ENCODE measurements at places on chromosomes 3 and 15. TPM values are rescaled to one million over a fixed set of nuclear protein-coding genes. Genes with fewer than 3 reads are reported as not detected.

Gene CSTA
- not detected for total RNA-seq

Gene PARP15
- 1.2 TPM for total RNA-seq

Gene SCN11A
- total RNA-seq = 0.15 TPM

Gene LTK
- not detected for total RNA-seq

Gene SV2B
- 3.9 TPM for total RNA-seq

Gene ADGRG7
- not detected for total RNA-seq

Gene TRAIP
- 0.73 TPM for total RNA-seq

Gene IGSF10
- 6.8 TPM for total RNA-seq

Gene GOLGA8T
- 1.3 TPM for total RNA-seq

Gene GHRL
- 1.2 TPM for total RNA-seq

- DNase-seq = peak; percentile 43
Observed at GRCh38 chr15:48557335-48557734, 88.2 kb downstream of the FBN1 start.

DNA sequence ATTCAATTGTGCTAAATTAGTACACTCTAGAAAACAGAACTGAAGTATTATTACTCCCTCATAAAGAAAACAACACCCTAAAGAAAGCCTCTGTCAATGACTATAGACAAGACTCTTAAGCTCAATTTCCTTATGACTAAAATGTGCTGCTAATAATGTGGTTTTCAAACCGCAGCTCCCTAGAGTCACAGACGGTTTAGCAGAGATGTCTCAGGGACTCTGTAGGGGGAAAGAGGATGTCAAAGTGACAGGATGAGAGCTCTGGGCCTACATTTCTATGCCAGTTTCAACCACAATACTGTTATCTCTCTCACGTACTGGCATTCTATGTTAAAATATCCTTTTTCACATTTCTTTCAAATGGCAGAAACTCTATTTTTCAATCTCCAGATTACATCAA is 37.6 kb upstream of the WDR49 start:
- no peak for DNase-seq

GRCh38 chr3:4987538-4988296 is 8.5 kb downstream of the BHLHE40 start:
- no peak for DNase-seq

- DNase-seq = no peak
Observed at GRCh38 chr3:191283400-191283799, 45.8 kb upstream of the CCDC50 start.

- peak; percentile 27 for DNase-seq
Observed at GRCh38 chr3:150786791-150787190, 23.8 kb upstream of the SIAH2 start.

DNA sequence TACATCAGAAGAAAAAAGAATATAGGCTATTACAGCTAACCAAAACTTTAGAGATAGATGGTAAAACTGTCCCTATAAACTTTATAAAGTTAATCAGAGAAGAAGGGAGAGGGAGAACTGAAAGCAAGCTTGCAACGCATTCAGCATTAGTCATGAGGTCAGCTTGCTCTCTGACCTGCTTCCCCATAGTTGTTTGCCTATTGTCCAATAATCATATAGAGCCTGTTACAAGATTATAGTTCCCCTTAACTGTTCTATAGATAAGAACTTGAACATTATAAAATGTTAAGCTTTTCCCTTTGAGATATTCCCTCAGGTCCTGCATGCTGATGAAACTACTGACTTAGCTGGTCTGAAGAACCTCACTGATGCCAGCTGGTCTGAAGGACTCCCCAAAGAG is 74.5 kb downstream of the CPNE4 start:
- no peak for DNase-seq

DNA sequence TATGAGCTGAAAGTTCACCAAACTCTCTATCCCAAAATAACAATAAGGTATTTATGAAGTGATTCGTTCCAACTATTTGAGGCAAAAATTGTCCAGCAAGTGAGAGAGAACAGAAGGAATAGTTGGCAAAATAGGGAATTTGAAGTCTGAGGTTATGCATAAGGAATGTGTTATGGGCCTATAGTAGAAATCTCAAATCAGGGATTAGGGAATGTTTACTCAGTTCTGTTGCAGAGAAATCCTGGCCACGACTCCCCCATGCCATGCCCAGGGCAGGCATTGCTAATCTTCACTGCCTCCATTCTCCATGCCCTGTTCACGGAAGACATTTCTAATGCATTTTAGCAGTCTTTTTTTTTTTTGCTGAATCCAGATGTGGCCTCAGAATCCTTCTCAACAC is 58.6 kb downstream of the FLNB start:
- no peak for DNase-seq

DNA sequence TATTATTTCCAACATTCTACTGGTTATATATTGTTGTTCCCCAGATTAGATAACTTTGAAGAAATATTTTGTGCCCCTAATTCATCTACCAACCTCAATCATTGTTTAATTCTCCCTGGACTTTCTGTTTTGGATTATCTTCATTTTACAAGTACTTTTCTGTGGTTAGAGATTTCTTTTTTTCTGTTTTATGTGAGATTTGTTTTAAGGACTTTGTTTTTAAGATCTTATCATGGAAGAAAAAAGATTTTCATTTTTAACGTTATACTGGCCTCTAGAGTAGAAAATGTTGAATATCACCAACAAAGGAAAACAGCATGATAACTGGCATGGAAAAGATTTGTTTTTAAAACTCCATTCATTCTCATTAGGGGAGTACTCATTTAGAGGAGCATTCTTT is 210.9 kb upstream of the KCNMB2 start:
- no peak for DNase-seq

GRCh38 chr3:10387881-10388609 is 67.1 kb upstream of the SEC13 start:
- DNase-seq = no peak

GRCh38 chr3:171469376-171469775 is 9.2 kb upstream of the TNIK start:
- DNase-seq = no peak

- DNase-seq = no peak
Observed at GRCh38 chr3:169344465-169344864, 319.0 kb downstream of the MECOM start.

- DNase-seq = no peak
Observed at GRCh38 chr15:72782274-72783003, 1.1 kb downstream of the ADPGK start.

DNA sequence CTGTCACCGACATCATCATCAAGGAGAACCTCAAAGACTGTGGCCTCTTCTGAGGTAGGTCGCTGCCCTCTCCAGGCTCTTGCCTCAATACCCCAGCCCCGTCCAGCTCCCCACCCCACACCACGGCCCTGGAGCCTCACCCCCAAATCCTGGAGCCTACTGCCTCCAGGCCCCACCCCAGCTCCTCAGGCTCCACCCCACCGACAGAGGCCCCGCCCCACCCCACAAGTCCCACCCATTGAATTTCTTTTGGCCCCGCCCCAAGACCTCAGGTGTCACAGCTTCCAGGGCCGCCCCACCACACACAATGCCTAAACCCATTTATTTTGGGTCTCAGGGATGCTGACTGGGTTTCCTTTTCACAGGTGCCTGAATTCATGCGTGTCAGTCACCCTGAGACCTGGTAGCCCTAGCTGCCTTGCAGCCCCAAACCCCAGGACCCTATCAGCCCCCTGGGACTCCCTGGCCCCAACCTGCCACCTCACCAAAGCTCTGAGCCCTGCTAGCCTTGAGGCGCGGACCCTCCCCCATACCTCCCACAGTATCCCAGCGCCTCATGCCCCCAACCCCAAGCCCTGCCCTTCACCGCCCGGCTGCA is 3.6 kb downstream of the GNAT1 start:
- DNase-seq = no peak

DNA sequence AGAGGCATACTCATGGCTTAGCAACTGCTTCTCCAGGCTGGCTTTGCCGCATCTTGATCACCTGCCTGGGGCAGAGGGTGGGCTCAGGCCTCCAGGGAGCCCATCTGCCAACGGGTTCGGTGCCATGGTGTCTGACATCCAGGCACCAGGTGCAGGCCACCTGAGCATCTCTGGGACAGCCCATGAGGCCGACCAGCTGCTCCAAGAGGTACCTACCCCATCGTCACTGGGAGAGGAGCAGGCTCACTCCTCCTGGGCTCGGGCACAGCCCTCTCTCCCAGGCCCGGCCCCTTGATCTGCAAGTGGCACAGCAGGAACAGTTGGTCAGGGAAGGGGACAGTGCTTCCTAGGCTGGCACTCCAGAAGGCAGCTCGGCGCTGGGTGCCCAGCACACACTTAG is 21.9 kb downstream of the TPRA1 start:
- no peak for DNase-seq

DNA sequence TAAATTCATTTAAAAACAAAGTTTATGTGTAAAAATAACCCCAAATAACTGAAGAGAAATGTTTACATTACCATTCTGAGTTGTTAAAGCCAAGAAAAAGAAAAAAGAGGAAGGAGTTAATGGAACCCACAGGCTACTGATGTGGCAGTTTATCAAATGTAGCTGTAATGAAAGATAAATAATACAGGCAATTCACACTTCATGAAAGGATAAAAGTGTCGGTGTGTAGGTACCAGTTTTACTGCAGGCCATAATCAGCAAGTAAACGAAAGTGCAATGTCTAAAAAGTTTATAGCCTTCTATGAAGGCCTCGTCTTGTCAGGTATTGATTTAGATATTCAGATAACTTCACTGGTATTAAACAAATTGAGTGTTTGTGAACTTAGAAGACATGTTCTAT is 164.6 kb downstream of the DPH6 start:
- DNase-seq = no peak

GRCh38 chr15:85504749-85505676 is 124.6 kb downstream of the AKAP13 start:
- DNase-seq = peak; percentile 49

DNA sequence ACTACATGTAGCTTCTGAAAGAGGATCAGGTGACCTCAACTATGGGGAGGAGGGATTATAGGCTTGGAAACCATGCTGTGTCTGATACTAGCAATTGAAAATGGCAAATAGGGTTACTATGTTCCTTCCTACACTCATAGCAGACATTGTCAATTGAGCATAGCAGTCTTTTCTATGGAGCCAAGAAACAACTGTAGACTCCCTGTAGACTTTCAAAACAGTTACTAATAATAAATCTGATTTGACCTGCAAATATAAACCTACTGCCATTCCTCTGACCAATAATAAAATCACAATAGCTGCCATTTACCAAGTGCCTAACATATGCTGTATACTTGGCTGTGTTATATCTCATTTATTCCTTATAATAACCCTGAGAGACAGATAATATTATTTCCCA is 8.5 kb upstream of the ARL14 start:
- no peak for DNase-seq

DNA sequence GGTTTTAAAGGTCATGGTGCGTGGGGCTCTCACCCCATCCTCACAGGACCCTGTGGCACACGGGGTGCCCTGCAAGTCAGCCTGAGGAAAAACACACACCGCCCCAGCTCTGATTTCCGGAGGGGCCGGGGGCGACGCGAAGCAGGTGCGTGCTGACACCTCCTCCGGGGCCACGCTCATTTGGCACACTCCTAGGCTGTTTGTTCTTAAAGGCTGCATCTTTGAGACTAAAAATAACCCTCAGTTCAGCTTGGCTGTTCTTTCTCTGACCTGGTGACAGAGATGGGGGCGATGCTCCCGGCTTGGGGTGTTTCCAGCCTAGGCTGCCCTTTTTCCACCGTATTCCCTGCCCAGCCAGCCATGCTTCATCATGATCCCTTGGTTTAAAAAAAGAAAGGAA is 141.5 kb upstream of the TPM1 start:
- no peak for DNase-seq

- DNase-seq = no peak
Observed at GRCh38 chr3:126516936-126517290, 660 bp downstream of the UROC1 start.

DNA sequence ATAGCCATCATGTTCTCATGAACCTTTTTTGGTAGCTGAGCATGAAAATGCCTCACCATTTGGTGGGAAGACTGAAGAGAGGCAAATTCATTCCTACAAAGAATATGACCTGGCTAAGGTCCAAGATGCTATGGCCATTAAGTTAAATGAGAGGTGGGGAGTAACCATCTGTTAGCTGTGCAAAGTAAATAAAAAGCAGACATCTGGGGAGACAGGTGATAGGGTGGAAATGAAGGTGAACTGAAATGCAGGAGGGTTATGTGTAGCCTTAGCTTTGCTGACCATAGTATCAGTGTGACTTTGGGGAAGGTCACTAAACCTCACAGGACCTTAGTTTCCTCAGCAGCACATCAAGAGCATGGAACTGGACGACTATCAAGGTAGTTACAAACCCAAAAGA is 111.0 kb upstream of the STRIT1 start:
- no peak for DNase-seq

- no peak for DNase-seq
Observed at GRCh38 chr3:187520027-187520945, 149.9 kb downstream of the SST start.

- peak; percentile 89 for DNase-seq
Observed at GRCh38 chr3:3734881-3735280, 64.3 kb upstream of the LRRN1 start.

- no peak for DNase-seq
Observed at GRCh38 chr15:31446546-31446945, 119.9 kb downstream of the KLF13 start.

DNA sequence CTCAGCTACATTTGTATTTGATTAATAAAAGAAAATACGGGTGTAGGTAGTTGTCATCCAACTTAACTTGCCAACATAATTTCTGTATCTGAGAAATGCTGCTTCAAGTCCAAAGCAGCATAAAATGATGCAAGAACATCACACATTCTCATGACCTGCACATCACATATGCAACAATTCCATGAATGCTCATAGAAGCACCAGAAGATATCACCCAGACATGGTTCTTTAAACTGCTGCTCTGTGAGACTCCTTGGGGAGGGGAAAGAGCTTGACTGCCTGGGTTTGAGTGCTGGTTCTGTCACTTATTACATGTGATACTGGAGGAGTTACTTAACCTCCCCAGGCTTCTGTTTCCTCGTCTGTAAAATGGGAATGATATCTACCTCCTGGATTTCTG is 39.4 kb downstream of the CHST14 start:
- no peak for DNase-seq

GRCh38 chr3:170037463-170038433 is at the start of gene GPR160:
TSS of gene GPR160 (plus strand) at chr3:170037995. CDS start at chr3:170083973, 45,978 bp downstream.
- DNase-seq = peak; percentile 87

- DNase-seq = no peak
Observed at GRCh38 chr3:128585974-128586373, 64.6 kb downstream of the RPN1 start.

Measured in thyroid gland (tissue), 4 donors.